ENCODE measurements at places on chromosomes 5 and 9.
A peak's percentile ranks its signal among the peaks of the same experiment; 100 is the strongest.

GRCh38 chr5:69212022-69212421 is 22.6 kb downstream of the CENPH start:
- DNase-seq: no peak

DNA sequence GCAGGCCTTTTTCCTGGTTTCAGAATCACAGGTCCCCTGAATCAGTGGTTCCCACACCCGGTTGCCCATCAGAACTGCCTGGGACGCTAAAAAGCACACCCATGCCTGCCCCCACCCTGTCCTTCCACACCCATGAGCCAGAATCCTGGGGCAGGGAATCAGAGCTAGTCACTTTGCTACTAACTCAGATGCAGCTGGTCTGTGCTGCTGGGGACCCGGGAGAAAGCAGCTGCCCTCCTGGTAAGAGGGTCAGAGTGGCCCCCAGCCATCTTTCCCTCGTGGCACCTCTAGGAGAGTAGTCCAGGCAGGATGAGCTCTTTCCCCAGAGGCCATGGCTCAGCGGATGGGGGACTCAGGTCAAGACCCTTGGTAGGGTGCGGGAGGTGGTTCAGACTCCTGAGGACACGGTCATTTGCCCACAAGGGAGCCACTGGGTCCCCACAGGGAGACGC is 11.3 kb upstream of the NUP214 start:
- DNase-seq: no peak

- peak; percentile 65 for DNase-seq
Observed at GRCh38 chr9:129584136-129584535, 36.8 kb downstream of the C9orf50 start.

GRCh38 chr9:110886832-110887231 is 151.4 kb downstream of the LPAR1 start:
- no peak for DNase-seq

- DNase-seq: no peak
Observed at GRCh38 chr5:165263536-165263935, 1758.1 kb downstream of the MAT2B start.

- DNase-seq: no peak
Observed at GRCh38 chr9:134880484-134881312, at the start of gene FCN2. TSS of gene FCN2 (plus strand) at chr9:134880810. CDS start at chr9:134880822, 12 bp downstream.

DNA sequence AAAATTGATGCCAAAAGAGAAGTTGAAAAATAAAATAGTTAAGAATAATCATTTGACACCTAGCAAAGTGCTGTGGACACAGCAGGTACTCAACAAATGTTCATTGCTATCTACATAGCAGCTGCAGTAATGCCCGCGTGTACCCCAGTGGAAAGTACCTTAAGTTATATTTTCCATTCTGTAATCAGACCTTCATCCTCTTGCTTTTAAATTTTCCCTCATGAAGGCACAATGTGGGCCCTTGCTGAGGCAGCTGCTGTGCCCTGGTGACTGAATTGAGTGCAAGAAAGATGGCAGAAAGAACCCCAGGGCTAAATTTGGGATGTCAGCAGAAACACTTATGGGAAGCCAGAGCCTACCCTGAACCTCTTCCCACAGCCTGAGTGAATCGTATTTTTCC is 65.9 kb downstream of the CYFIP2 start:
- no peak for DNase-seq

DNA sequence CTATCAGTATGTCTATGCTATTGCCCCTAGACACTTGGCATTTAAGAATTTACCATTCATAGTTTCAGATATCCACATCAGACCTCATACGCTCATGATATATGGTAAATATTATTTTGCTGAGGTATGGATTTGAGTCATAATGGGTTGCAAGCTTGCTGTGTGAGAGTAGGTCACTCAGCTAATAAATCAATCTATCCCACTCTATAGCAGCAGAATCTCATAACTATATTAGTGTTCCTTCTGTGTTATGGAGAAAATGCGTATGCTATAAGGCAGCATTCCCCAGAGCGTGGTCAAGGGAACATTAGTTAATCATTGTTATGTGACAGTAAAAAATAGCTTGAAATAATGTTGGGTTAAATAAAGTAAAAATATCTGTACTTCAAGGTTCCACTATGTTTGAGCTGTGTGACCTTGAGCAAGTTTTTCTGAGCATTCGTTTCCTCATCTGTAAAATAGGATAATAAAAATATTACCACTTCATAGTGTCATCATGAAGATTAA is 7.7 kb downstream of the TRIM32 start:
- no peak for DNase-seq

DNA sequence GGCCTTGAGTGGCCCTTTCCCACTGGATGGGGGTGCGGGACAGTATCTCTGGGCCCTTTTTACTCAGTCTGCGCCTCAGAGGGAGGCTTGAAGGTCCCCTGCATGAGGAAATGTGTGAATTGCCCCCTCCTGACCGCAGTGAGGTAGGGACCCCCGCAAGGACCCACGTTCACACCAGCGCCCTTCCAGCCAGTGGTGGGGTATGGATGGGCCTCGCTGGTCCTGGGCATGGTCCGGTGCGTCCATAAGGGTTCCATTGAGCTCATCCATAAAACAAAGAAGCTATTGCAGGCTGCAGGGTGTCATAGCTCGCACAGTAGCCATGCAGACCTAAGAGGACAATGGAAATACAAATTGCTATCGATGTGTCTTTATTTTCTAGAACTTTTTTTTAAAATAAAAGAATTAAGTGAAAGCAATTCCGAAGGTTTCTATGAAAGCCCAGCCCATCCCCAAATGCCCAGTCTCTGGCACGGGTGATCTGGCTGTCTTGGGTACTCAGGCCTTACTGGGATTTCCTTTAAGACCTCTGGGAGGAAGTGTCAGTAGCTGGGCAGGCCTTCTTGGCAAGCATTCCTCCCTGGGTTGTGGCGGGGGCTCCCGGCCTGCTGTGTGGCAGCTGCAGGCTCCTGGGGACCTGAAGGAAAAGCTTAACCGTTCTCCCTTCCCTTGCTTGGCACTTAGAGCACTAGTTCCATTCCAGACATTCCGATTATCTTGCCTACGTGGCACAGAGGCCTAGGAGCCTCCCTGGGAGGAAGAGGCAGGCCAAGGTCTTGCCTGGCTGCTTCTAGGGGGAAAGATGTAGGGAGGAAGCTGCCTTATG is 1.5 kb upstream of the SEMA5A start:
- DNase-seq: no peak

DNA sequence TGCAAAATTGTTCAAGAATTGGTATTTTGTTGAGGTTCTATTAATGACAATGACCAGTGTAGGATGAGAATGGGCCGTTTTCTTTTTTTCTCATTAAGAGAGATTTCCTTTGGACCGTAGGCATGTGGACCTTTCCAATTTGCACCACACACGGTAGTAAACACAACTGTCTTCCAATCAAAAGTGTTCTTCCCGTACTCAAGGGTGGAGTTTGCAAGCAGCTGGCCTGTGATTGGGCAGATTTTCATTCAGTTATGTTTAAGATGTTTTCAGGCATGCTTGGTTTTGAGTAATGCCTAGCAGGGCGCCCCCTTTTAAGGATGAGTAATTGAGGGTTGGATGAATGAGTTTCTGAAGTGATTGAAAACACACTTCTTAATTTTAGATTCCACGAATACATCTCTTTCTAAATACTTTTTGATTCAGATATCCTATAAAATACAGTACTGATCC is 2.5 kb downstream of the KDM3B start:
- DNase-seq: no peak

GRCh38 chr5:59234236-59234635 is 651.4 kb downstream of the RAB3C start:
- no peak for DNase-seq

DNA sequence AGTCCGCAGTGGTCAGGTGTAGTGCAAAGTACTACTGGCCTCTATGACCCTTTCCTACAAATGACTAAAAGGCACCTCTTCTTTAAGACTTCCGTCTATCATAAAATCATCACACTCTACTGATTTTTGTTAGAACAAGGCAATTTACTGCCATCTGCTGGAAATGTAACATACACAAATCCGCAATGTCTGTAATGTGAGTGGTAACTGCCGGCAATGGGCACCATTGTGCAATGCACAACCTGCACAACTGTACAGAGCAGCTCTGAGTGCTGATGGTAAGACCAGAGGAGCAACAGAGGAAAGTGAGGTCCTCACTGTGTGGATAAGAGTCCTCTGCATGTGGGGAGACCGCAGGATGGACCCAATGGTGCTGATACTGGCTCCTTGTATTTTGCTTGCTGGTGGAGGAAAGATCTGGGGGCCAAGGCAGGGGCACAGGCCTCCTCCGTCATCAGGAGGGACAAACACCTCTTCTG is 103.7 kb downstream of the ATPSCKMT start:
- DNase-seq: no peak

GRCh38 chr5:90939211-90939610 is 380.6 kb downstream of the ADGRV1 start:
- DNase-seq: no peak

DNA sequence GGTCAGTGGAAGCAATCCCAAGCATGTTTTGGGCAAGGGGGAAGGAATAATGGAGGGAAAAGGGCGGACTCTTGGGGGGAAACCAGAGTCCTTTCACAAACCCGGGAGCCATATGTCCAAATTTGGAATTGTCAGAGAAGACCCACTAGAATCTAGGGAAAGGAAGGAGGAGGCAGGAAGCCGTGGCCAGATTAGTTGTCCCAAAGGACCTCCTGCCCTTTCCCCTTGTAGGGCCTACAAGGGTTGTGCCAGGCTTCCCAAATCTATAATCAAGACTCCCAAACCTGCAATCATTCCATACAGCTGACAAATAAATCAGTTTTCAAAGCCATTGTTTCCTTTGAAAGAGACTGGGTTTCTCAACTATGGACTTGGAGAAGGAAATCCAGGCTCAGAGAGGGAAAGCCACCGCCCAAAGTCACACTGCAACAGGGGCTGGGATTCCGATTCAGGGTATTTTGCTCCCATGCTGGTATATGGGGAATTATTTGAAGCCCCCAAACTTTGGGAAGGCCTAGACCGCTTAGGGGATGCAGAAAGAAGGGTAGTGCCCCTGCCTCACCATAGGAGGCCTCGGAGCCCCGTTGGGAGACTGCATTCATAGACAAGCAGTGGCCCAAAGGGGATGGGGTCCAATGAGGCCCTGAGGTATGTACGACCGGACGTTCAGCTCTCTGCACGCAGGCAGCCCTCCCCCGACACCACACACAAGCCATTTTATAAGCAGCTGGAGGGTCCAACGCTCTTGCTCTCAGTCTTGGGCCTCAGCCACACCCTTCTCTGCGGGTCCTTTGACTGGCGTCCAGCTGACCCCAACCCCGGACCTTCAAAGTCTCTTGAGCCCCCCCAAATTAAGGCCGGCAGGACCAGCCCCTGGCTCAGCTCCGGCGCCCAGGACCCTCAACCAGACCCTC is 815 bp downstream of the ANXA6 start:
- DNase-seq: no peak

GRCh38 chr9:129752900-129753729 is at the start of gene PTGES:
TSS of gene PTGES (minus strand) at chr9:129753042. CDS start at chr9:129753012, 30 bp downstream.
- no peak for DNase-seq

Data from NT2/D1 (cell line).